Activated T-cell treated with anti-CD3 and anti-CD28 coated beads, Interleukin-2, amount 50 U/mL, for 4 hours (primary cell): ENCODE measurements at places on chromosomes 1 and 21. TPM values are rescaled to one million over a fixed set of nuclear protein-coding genes. Genes with fewer than 3 reads are reported as not detected.

SGIP1 gene
- total RNA-seq: not detected

KLHDC8A gene
- total RNA-seq: 0.05 TPM

CD34 gene
- 0.08 TPM for total RNA-seq

AKR7A3 gene
- 0.53 TPM for total RNA-seq

FCRL2 gene
- total RNA-seq: 0.05 TPM

ZNF593OS gene
- not detected for total RNA-seq

TNFRSF18 gene
- 212 TPM for total RNA-seq

SUSD4 gene
- total RNA-seq: 2.2 TPM

DENND2C gene
- total RNA-seq: 0.27 TPM

FCER1G gene
- 1.4 TPM for total RNA-seq

SLC16A4 gene
- 0.11 TPM for total RNA-seq

SAMD13 gene
- total RNA-seq: not detected

F13B gene
- not detected for total RNA-seq

MXRA8 gene
- 0.53 TPM for total RNA-seq

ABCG1 gene
- 0.79 TPM for total RNA-seq

S100A8 gene
- not detected for total RNA-seq

GPR153 gene
- 0.52 TPM for total RNA-seq

CFAP74 gene
- total RNA-seq: not detected

WNT2B gene
- 0.24 TPM for total RNA-seq

TRIM67 gene
- total RNA-seq: not detected

BCAR3 gene
- 0.53 TPM for total RNA-seq

LAMB3 gene
- 1.5 TPM for total RNA-seq

FMO1 gene
- total RNA-seq: not detected

ATP5PB gene
- total RNA-seq: 332 TPM

INAVA gene
- 0.13 TPM for total RNA-seq

MTMR11 gene
- total RNA-seq: 1.3 TPM

RHD gene
- total RNA-seq: not detected

CRABP2 gene
- 2.4 TPM for total RNA-seq

NCF2 gene
- total RNA-seq: 1.9 TPM

NCSTN gene
- total RNA-seq: 52.0 TPM

PADI4 gene
- total RNA-seq: 0.71 TPM
